ENCODE measurements at places on chromosomes 7 and 10.

DNA sequence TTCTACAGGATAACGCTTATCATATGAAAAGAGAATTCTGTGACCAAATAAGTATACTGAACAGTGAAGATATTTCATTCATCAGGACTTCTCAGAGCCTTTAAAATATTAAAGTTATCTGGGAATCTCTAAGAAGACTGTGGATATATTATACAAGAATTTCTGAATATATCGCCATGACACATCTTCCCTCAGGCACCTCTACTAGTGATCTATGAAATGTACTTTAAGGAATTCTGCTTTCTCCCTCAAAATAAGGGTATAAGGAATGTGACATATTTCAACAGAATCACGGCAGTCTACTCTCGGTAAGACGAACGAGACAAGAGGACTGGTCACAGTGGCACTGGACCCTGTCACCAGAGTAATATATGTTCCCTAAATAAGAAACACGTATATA is 504.2 kb upstream of the PHF14 start:
- DNase-seq, result no peak

DNA sequence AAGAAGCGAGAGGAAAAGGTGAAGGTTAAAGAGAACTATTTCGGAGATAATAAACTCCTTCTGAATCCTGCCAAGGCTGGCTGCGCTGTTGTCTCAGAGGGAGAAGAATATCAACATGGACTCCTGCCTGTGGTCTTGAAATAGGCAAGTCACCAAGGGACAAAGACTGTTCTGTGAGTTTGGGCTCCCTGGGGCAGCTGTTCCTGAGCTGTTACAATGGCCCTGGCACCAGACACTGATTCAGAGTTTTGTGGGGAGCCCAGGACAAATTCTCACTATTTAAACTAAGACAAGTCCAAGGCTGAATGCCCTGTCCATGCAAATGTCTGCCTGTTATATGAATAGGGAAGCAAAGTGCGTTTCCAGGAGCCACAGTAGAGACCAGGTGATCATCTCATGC is 81.4 kb downstream of the PRPF18 start:
- no peak for DNase-seq

DNA sequence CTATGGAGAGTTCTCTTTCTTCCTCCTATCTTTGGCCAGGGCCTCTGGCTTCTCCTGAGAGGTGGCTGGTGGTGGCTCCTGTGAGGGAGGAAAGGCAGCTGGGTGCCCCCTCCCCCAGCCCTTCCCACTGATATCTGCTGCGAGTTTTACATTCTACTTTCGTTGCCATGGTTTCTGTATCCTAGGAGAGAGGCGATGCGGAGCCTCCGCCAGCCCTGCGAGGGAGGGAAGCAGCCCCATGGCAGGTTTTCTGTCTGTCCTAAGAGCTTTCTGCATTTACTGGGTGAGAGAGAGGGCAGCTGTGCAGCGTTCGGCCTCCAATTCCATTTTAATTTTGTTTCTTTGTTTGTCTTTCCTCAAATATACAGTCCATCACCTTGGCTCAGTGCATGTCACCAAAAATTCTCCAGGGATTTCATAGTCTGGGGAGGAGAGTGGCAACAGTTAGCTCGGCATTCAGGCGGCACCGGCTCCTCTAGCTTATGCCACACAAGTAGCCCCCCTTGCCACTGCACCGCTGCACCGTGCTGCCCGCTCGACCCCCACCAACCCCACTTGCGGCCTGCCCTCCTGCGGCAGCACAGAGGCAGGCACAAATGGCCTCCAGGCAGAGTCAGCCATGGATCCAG is 20.4 kb downstream of the DNAJB12 start:
- no peak for DNase-seq

DNA sequence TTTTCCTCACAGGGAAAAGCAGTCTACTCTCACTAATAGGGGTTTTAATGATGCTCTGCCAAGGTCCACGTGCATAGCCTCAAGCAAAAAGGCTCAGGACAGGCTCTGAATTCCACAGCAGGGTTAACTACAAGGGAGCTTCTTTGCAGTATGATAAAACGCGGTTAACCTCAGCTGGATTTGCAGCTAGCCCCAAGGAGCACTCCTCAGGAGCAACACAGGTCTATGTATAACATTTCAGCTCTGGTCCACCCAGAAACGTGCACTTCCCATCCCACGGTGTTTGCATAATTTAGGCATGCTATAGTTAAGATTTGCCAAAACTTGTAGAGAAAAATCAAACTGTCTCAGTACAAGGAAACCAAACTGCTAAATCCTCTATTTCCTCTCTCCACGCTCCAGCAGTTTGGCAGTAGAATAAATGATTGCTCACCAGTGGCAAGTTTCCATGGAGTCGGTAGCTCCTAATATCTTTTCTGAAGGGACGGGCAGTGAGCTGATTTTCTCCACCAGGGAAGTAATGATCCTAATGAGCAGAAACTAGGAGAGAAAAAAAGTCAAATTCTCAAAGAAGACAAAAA is 13.1 kb upstream of the ASB4 start:
- no peak for DNase-seq

GRCh38 chr10:4802711-4803487 is 23.1 kb upstream of the AKR1E2 start:
- no peak for DNase-seq

DNA sequence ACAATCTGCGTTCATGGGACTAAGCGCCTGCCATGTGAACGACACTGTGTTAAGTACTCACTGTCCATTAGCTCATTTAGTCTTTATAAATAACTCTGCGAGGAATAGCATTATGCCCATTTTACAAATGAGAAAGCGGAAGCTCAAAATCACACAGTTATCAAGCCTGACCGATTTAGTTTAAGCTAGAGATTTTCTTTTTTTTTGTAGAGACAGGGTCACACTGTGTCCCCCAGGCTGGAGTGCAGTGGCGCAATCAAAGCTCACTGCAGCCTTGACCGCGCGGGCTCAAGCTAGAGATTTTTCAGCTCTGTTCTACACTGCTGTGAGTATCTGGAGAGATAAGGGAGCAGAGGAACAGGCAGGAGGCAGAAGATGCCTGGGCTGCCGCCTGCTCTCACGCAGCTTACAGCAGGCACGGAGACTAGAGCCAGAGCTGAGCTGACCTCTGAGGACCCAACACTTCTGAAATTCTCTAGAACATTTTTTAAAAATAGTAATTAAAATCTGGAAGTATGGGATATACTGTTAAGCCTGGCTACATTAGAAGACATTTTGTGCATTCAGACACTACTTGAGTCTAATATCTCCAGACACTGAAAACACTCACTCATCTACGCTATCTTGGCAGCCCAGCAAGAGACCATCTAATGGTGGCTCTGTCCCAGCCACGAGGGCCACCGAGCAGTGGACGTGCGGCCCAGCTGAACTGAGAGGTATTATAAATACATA is 38.7 kb downstream of the GNA12 start:
- no peak for DNase-seq
